T follicular helper cell (primary cell): ENCODE measurements at places on chromosomes 5 and 9.

DNA sequence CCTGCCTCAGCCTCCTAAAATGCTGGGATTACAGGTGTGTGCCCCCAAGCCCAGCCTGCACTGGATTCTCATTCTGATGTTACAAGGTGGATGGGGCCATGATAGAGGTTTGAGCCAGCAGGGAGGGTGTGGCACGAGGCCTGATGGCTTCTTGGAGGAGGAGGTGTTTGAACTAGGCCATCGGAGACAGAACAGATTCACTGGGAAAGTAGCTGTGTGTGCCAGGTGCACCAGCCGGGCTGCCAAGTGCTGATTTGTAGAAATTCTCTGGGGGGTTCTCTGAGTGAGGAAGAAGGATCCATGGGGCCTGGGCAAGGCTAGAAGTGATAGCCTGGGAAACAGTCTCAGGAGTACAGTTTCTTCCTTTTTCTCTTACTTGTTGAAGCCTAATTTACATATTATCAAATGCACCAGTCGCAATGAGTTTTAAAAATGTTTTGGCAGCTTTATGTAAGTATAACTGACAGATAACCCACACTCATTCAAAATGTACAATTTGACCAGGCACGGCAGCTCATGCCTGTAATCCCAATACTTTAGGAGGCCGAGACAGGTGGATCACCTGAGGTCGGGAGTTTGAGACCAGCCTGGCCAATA lies 31.1 kb upstream of the STXBP1 start:
- DNase-seq: no peak

DNA sequence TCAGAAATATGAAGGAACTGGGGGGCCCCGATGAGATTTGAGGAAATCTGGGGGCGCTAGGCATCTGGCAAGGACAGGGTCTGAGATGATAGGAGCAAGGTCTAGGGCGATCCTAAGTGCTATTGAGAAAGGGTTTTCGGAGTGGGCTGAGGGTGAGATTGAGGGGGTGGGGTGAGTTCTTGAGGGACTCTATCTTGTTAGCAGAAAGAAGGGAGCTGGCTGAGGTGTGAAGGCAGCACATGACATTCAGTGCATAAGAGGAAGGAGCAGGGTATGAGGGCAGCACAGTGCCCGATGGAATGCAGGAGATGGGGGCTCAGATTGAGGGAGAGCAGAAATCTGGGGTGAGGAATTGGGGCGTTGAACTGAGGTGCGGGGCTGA lies 640 bp downstream of the TRIM32 start:
- DNase-seq: no peak

GRCh38 chr5:31346896-31347551 lies 153.5 kb downstream of the CDH6 start:
- no peak for DNase-seq

DNA sequence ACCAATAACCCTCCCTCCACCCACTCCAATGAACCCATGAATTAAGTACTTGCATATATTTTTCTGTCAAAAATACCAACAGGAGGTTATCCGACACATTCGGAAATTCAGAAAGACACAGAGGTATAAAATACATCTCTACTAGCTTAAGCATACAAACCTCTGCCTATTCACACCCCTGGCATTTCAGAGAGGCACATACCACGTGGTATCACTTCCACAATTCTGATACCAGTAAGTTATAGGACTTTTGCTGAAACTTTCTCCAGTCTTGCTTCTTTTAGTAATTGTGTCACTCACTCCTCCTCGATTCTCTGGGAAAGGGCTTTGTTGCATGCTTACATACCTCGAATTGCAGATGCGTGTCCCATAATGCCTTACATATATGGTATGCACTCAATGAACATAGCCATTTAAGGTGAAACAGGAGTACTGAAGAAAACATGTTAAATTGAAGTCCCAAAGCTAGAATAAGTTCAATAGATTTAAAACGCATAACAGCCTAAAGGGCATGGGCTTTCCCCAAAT lies 58.1 kb downstream of the TLE1 start:
- no peak for DNase-seq

DNA sequence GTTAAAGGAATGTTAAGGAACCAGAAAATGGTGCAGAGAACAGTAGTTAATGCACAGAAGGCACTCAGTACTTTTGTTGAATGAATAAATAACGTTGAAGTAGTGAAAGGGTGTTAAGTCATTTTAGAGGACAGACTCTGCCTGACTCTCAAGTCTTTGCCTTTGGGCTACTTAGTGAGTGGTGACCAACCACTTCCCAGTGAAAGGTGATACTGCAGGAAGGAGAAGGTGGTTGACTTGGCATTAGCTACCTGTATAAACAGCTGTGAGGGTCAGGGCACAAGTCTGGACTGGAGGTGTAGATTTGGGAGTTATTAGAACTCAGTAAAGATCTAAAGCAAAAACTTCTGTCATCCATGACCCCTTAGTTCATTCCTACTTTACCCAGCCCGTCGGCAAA lies 4.9 kb upstream of the SHB start:
- DNase-seq: no peak

- no peak for DNase-seq
Observed at GRCh38 chr5:122924203-122924602, 78.8 kb downstream of the SNX24 start.

DNA sequence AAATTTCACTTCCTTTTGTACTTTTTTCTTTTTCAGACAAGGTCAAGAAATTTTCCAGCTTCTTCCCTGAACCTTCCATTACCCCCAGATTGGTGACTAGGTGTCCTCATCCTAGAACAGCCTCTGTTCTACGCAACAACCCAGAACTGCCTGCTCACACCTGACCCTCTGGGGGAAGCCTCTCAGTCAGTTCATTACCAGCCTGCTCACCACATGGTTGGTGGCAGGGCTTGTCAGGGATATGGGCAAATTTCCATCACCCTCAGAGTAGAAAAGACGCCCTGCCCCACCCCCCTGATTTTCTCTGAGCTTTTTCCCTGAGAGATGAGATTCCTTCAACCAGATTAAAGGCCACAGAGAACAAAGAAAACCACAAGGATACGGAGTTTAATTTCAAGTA lies 5.3 kb upstream of the CFAP95 start:
- no peak for DNase-seq

- DNase-seq: no peak
Observed at GRCh38 chr9:130663258-130663976, 977 bp upstream of the PRDM12 start.

DNA sequence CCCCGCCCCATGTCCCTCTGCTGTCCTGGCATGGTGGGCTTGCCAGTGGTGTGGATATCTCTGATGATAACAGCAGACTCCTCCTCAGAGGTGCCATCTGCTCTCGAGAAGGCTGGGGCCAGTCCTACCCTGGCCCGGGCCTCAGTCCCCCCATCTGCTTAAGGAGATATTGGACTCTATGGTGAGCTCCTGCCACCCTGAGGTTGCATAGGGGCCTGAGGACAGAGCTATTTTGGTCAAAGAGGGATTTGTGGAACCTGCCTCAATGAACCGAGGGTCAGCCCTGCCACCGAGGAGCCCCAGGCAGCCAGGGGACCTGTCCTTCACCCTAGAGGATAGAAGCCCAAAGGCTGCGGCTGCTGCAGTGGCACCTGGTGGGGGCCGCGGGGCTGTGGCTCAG lies 32.6 kb downstream of the NTNG2 start:
- DNase-seq: no peak

- no peak for DNase-seq
Observed at GRCh38 chr5:163503106-163504078, 2.0 kb upstream of the MAT2B start.

DNA sequence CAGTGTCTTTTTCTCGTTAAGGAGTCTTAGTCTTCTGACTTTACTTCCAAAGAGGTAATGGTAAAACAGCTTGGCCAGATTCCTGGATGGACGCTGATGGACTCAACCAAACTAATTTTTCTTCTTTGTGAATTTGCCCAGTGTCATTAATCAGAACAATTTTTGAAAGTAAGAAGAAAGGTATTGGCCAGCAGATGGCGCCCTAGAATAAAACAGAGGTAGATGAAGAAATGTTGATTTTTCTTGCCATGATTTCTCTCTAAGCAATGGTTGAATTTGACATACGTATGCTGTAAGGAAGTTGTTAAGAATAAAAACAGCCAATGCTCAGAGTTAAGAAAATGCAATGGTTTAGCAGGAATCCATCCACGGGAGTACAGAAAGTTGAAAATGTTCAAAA lies 500.0 kb downstream of the DIRAS2 start:
- peak; percentile 33 for DNase-seq

GRCh38 chr9:117084221-117084620 lies 330.6 kb downstream of the ASTN2 start:
- DNase-seq: no peak

- DNase-seq: no peak
Observed at GRCh38 chr9:126454215-126454614, 127.6 kb downstream of the MVB12B start.

DNA sequence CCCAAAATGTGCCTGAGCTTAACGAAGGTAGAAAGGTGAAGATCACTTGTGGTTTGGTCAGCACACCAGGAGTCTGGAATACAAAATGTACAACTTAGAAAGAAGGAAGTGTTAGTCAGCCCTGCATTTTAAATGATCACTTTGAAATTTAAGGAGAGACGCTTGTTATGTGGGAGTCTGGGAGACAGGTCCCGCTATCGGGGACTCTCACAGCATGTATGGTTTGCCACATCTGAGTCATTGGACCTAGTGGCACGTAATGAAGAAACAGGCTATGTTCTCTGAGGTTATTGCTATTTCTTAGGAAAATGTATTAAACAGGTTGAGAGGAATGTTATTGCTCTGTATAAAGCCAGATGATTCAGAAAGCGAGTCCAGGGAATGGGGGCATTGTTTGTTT lies 2362.5 kb upstream of the WWC1 start:
- DNase-seq: no peak

DNA sequence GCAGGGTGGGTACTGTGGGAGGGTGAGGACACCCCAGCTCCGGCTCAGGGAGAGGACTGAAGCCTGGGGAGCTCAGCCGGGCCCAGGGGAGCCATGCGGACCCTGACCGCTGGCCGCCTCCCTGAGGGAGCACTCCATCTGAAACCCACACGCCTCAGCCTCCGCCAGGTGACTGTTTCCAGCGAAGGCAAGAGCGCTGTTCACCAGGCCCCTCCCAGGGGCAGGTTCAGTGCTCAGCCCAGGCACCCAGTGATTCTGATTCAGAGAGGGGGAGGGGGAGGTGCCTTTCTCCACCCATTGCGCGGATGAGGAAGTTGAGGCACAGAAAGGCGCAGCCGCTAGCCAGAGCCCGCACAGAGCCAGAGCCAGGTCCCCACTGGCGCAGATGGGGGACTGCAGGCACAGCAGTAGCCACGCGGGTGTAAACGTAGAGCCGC lies 27.0 kb downstream of the ADGRD2 start:
- no peak for DNase-seq

GRCh38 chr5:36606428-36607113 lies at the start of gene SLC1A3:
TSS of gene SLC1A3 (plus strand) at chr5:36606606. CDS start at chr5:36608424, 1,818 bp downstream.
- DNase-seq: no peak

DNA sequence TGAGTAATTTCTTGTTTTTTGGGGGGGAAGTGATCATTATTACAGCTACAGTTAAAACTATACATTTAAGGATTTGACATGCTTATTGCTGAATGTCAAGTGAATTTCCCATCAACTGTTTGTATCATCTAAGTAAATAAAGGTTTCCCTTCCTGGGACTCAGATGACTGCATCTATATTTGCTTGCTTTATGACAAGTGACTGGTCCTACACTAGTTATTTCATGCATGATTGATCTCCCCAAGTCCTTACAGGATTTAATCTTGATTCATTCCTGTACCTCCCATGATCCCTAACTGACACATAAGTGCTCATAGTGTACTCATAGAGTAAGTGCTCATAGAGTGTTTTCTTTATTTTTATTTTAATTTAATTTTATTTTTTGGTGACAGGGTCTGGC lies 2.8 kb downstream of the TXNDC8 start:
- no peak for DNase-seq

DNA sequence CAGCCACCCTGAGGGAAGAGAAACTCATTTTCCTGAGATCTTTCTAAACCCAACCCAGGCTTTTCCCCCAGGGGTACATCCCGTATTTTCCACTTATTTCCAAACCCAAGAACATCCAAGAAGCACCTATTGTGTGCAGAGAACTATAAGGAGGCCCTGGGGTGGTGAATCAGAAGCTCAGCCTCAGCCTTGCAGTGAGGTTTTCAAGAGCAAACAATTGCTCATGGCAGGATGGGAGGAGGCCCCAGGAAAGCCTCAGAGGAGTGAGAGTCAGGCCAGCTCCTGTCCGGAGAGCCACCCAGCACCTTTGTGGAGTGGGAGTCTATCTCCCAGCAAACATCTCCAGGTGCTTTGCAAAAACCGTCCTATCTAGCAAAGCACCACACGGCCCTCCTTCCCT lies 19.2 kb downstream of the NIPAL4 start:
- DNase-seq: no peak

GRCh38 chr9:37904445-37905130 lies 661 bp upstream of the SLC25A51 start:
- DNase-seq: no peak

DNA sequence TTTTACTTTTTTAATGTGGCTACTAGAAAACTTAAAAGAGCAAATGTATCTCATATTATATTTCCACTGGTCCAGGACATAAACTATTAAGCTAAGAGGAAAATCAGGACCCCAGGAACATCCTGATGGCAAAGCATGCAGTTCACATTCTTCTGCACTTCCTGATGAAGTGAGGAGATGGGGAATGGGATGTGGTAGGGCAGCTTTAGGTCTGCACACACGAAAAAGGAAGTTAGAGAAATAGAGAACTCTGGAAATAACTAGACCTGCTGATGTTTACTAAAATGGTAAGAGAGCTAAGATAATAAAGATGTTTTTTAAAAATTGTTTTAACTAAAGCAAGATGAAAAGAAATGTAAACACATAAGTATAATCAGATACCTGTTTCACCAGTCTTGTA lies 39.7 kb upstream of the NIPBL start:
- DNase-seq: no peak

DNA sequence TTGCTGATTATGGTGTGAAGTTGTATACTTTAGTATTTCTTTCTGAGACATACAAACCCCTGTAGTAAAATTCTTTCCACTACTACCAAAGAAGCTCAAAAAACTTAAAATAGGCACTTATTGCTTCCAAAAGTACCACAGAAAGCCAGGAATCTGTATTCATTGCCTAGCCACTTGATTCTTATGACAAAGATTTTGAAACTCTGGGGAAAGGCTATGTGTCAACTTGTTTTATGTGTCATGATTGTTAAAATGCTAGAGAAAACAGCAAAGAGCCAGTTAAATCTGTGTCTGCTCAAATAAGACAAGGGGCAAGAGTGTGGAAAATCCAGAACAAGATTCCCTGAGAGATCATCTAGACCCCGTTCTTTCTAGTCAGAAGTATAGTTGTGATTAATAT lies 6.0 kb downstream of the KIF2A start:
- no peak for DNase-seq

DNA sequence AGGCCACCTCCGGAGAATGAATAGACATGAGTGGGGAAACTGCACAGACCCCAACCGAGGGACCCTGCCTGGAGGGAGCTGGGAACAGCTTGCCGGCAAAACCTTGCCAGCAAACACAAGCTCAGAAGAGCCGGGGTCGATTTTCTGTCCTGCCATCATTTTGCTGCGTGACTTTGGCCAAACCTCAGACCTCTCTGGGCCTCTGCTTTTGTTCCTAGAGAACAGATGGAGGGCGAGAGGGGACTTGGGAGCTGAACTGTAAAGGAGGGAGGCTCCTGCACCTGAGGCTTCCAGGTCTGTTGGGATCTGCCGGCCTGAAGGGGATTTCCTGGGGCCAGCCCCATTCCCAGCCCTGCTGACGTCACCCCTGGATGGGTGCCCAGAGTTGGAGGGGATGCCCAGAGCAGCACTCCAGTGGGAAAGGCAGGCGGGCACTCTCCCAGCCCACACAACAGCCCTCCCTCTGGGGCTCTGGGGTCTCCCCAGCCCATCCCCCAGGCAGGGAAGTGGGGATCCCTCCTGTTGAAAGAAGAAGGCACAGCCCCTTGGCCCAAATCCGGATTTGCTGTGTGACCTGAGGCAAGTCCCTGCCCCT lies 40.4 kb upstream of the SYNPO start:
- no peak for DNase-seq

- no peak for DNase-seq
Observed at GRCh38 chr5:139667001-139667729, 19.0 kb downstream of the CXXC5 start.
